ENCODE measurements at places on chromosomes 2 and 18. TPM values are rescaled to one million over a fixed set of nuclear protein-coding genes. Genes with fewer than 3 reads are reported as not detected.

LGALSL gene
- total RNA-seq, result 26.2 TPM

GRCh38 chr2:173427887-173428668 is 73.4 kb downstream of the CDCA7 start:
- DNase-seq, result no peak

KCNIP3 gene
- 2.3 TPM for total RNA-seq

DNA sequence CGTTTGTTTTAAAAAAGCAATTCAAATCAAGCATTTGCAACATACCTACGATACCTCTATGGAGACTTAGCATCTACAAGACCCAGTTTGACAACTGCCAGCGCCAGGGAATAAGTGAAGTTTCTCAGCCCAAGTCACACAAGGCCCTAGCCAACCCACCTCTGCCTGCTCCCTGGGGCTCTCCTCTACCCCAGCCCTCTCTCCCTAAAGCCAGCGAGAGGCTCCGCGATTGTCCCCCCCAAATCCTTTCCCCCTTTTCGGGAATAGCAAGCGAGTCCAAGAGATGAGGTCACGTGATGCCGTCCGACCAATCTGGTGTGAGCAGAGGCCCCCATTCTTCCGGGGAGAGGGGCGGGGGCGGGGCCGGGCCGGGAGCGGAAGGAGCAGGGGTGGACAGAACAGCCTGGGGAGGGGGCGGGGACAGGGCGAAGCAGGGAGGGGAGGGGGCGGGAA is 102.2 kb upstream of the RAB6C start:
- peak; percentile 95 for DNase-seq
